ENCODE measurements at places on chromosomes 1 and 21.

GRCh38 chr1:23098463-23099170 is 70.0 kb downstream of the LUZP1 start:
- DNase-seq = peak; percentile 30

GRCh38 chr1:234322979-234323378 is 50.3 kb upstream of the COA6 start:
- no peak for DNase-seq

DNA sequence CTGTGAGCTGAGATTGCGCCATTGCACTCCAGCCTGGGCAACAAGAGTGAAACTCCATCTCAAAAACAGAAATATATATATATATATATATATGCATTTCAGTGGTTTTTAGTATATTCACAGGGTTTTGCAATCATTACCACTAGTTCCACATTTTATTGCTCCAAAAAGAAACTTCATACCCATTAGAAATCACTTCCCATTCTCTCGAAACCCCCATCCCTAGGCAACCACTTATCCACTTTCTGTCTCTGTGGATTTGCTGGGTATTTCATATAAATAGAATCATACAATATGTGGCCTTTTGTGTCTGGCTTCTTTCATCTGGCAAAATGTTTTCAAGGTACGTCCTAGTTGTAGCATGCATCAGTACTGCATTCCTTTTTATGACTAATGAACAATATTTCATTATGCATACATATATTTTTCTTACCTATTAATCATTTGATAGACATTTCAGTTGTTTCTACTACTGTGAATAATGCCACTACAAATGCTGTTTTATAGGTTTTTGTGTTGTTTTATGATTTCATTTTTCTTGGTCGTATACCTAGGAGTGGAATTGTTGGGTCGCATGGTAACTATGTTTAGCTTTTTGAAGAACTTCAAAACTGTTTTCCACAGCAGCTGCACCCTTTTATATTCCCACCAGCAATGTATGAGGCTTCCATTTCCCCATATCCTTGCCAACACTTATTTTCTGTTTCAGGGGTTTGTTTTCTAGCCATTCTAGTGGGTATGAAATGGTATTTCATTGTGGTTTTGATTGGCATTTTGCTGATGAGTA is 95.9 kb downstream of the PHTF1 start:
- DNase-seq = no peak

DNA sequence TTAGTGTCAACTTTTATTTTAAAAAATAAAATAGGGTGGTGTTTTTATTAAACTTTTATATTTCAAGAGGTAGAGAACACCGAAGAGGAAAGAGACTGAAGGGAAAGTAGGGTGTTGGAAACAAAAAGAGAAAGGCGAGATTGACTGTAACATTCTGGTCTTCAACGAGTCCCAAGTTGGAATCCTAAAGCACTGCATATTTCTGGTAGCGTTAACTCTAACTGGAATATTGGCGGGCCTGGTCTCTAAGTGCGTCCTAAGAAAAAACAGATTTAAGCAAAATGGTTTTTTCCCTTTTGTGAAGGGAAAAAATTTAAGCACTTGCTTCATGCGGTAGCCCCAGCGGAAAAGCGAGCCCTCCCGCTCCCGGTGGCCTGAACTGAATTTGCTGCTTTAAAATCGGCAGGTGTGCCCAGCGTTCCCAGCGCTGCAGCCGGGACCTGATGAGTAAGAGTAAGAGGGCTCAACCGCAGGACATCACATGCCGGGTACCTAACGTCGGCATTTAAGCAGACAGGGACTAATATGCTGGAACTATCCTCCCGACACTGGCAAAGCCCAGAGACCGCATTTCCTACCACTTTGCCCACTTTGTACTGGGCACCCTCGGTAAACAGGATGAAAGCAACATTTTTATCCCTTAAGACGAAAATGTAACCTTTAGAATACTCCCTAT is 30.5 kb upstream of the NFIA start:
- DNase-seq = no peak

- no peak for DNase-seq
Measured at GRCh38 chr21:30305136-30305535, 15.0 kb downstream of the KRTAP26-1 start.

- no peak for DNase-seq
Measured at GRCh38 chr1:38365242-38365641, 318.6 kb upstream of the POU3F1 start.

- no peak for DNase-seq
Measured at GRCh38 chr1:246790833-246791232, 66.6 kb downstream of the SCCPDH start.

DNA sequence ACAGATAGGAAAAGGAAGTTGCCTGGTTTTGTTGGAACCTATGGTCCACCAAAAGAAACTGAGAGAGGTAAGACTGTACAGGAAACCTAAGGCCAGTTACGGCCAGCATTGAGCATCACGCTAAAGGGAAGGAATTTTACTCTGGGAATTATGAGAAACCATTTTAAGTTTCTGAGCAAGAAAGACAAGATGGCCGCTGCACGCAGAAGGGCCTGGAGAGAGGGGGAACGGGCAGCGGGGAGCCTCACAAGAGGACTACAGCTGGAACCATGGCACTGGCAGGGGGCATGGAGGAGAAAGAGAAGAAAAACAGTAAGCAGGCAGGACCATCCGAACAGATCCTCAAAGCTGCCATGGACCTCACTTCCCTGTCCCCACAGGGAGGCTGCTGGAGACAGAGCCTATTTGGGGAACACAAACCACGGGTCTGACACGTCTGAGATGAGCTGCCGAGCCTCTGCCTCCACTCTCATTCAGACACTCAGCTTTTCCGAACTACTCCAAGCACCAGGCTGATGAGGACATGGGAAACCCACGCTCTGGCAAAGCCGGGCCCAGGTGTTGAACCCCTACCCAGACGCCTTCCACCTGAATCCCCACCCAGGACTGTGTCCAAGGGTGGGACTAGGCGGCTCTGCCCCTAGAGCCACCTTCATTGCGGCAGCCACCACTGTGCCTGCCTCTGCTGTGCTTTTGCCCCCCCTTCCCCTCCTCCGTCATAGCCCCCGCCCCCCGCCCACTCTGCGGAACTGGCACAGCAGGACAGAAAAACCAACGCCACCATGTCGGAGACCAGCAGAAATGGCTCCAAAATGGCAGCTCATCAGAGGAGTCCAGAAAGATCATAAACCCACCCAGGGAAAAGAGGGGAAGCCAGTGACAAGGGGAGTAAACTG is 69.0 kb downstream of the CD46 start:
- no peak for DNase-seq

DNA sequence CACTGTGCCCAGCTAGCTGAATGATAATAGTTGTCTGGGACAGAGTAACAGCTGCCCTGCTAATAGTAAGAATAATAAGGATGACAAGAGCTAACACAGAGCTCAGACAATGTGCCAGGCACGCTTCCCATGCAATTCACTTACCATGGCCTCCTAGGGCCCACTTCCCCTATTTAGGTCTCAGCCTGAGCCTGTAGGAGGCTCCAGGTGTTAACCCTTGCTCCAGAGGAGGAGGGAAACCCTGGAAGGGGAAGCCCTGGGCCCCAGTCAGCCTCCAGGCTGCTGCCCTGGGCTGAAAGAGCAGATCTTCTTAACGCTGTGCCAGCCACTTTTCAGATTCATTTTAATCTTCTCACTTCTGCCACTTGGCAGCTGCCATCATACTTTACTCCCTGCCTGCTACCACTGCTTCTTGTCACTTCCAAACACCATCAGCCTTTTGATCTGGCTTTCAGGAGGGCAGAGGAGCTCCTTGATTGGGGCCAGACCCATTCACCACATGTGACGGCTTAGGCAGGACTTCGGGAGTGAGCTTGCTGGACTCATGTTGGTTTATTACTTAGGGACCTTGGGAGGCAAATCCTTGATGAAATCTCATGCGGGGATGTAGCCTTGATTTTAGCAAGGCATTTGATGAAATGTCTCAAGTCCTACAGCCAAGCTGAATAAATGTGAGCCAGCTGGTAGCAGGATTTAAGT is 66.7 kb upstream of the PARP1 start:
- DNase-seq = no peak

GRCh38 chr1:9278116-9278515 is 14.6 kb upstream of the SPSB1 start:
- no peak for DNase-seq

GRCh38 chr1:117632269-117633067 is 26.6 kb downstream of the TENT5C start:
- DNase-seq = no peak

GRCh38 chr1:112911506-112912220 is 44.3 kb downstream of the SLC16A1 start:
- DNase-seq = no peak

GRCh38 chr1:45863218-45863617 is 59.8 kb downstream of the MAST2 start:
- no peak for DNase-seq

- no peak for DNase-seq
Measured at GRCh38 chr1:18942340-18942739, 14.1 kb downstream of the IFFO2 start.

DNA sequence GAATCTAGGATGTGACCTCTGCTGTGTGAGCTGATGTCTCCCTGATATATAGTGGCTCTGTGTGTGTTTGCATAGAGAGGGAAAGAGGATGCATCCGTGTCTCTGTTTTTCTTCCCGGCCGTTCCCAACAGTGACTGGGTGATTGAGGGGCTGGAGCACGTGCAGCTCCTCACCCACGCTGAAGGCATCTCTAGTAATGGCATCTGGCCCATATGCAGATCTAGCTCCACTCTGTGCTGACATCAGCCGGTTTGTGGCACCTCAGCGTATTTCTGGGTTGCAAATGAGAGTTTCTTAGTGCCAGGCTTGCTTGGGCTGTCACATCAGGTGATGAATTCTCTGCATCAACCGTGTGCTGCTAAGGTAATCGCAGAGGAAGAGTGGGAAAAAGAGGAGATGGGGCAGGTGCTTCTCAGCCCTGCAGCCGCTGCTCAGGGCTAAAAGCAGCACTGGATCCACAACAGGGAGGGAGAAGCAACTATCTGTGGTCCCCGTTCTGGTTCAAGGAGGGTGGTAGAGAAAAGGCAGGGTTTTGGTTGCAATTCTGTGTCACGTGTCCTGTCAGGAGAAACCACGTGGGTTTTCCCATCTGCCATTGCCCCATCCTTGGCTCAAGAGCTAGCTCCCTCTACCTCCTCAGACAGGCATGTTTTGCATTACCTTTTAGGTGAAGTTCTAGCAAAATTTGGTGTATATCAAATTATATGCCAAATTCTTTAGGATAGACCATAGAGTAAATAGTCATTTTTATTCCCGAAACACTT is 282.9 kb downstream of the PBX1 start:
- no peak for DNase-seq

GRCh38 chr21:15152591-15152990 is 87.8 kb upstream of the NRIP1 start:
- DNase-seq = no peak

DNA sequence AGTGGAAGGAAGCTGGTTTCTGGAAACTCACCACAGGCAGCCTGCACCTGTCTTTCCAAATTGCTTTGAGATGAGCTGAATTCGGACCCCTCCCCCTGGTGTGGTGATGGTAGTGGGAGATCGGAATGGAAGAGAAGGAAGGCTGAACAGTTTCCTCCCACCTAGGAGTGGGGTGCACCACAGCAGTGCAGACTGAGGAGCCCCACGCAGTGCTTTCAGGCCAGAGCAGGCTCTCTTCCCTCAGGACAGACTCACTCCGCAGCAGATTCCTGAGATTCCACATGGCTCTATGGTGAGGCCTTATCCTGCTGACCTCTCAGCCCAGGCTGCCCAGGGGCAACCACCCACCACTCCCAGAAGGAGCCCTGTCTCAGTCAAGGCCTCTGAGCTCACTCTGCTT is 80.9 kb downstream of the ATP1A1 start:
- no peak for DNase-seq

DNA sequence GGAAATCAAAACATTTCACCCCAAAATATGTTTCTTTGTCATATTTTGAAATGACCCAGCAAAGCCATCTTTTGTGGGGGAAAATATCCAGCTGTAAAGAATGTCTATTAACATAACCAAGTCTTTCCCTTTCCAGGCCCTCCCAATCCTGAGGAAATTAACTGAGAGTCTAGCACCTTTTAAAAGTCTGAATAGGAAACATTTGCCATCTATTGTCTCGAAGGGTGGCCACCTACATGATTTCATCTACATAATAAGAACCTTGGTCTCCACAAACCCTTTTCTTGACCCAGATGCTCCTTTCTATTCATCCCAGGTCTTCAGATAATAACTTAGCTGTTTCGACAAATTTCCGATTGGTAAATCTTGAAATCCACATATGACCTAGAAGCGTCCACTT is 5.4 kb upstream of the MT1HL1 start:
- DNase-seq = no peak

DNA sequence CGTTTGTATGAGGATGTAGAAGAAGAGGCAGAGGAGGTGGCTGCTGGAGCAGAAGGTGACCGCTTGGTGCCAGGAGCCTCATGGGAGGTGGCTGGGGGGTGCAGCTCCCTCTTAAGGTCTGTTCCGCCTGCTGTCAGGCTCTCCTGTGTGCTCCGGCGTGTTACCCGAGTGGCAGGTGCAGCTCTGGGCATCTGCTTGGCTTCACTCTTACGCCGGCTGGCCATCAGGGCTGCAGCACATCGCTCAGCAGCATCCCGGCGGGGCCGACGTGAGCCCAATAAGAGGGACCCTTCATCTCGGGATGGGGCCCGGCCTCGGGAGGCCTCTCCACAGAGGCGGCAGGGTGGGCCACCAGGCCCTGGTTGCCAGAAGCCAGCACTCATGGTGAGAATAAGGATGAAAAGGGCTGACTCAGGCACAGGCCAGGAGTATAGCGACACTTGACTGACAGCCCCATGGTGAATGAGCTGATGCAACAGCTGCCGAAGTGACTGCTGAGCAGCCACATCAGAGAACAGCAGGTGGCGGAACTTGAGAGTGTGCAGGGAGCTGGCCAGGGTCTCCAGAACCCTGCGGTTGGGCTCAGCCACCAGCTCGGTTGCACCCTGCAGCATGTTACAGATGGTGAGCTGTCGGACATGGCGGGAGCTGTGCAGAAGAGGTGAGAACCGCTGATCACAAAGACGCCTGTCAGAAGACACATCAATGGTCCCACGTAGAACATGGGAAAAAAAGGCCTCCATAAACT is 17.5 kb downstream of the LRRC41 start:
- DNase-seq = no peak

DNA sequence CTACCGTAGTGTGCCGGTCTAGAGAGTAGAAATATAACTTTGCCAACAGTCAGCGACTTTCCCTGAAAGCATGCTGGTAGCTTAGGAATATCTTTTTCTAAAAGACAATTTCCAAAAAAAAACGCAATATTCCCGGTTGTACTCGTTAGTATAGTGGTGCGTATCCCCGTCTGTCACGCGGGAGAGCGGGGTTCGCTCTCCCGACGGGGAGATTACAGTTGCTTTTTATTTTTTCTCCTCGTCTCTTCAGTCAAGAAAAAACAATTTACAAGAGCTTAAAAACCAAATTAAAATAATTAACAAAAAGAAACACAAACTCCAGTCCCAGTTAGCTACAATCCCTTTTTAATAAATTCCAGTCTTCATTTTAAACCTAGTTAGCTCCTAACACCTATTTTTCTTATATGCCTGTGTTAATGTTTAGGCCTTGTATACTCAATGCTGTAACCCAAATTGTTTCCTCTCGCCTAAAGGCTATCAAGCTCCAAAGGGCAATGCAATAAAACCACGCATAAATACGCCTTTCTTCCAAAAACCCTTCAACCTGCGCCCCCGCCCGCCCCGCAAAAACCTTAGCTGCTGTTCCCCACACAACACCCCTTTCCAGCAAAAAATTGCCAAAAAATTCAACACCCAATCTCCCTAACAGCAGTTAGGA is 7.8 kb downstream of the HSPA6 start:
- no peak for DNase-seq
